ENCODE measurements at places on chromosomes 2 and 18.

GRCh38 chr2:176582990-176583481 is 313.8 kb downstream of the MTX2 start:
- peak; percentile 38 for DNase-seq

GRCh38 chr2:26942543-26943295 is 27.7 kb upstream of the MAPRE3 start:
- DNase-seq, result peak; percentile 25

DNA sequence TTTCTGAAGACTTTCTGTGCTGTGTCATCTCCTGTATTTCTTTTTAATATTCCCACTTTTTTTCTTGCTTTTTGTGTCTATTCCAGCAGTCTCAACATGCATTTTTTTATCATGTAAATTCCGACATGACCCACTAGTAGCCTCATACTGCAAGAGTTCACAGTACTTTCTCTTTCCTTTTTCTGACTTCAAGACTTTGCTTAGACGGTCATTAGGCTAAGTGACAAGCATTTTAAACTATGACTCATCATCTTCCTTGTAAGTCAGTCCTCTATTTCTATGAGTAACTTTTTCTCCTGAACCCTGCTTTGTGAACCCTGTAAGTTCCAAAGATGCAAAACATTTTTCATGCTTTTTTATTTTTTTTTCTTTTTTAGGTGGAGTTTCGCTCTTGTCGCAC is 381.2 kb downstream of the TXNL1 start:
- DNase-seq, result no peak

GRCh38 chr2:136282251-136282650 is 164.3 kb upstream of the CXCR4 start:
- DNase-seq, result no peak

DNA sequence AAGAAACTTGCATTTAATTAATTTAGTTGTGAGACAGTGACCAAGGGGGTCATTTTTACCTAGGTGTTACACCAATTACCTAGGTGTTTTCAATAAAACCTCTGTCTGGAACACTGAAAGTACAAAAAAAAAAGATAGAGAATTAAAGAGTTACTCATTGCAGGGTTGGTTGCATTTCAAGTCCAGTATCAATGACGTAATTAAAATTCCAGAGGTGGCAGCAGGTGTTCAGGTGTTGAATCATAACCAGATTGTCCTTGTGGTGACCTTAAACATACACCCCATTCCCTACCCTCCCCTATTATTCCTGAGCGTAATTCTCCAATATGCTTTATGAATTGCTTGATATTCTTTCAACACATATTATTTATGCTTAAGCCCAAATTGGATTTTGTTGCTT is 352.0 kb upstream of the SLC8A1 start:
- DNase-seq, result peak; percentile 7

- peak; percentile 90 for DNase-seq
Measured at GRCh38 chr18:10100941-10101701, 187.3 kb downstream of the VAPA start.

GRCh38 chr2:160309585-160309984 is 109.5 kb upstream of the ITGB6 start:
- DNase-seq, result no peak

DNA sequence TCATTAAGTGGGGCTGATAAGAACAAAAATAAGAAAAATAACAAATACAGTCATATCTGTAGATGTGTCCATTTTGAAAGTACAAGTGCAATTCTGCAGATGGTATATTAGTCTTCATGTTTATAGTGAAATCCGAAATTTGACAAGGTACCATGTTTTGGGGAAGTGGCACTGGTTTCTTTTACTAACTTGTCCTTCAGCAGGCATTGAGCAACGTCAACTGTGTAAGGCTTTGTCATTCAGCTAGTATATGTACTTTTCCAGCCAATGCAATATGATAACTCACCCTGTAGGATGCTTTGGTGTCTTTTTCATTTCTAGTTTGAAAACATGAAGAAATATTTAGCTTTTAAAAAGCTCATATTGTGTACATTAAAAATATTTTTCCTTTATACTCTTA is 139.9 kb downstream of the MCFD2 start:
- DNase-seq, result no peak

DNA sequence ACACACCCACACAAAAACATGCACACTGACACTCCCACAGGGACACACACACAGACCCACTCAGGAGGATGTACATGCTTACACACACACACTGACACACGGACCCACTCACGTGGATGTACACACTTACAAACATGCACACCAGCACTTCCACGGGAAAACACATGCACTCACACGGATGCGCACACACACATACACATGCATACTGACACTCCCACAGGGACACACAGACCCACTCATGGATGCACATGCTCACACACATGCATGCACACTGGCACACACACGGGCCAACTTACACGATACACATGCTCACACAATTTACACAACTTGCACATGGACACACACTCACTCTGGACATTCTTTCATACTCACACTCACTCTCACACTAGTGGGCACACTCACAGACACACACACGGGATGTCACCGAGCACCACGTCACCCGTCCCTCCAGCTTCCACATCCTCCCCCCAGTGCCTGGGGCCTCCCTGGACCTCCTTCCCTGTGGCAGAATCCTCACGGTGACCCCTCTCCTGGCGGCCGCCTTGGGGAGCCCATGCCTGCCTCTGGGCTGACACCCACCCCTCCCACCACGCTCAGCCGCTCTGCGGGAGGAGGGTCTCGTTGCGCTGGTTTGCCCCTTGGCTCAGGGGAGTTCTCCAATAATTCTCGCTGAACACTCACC is 58.5 kb downstream of the TWIST2 start:
- DNase-seq, result no peak

DNA sequence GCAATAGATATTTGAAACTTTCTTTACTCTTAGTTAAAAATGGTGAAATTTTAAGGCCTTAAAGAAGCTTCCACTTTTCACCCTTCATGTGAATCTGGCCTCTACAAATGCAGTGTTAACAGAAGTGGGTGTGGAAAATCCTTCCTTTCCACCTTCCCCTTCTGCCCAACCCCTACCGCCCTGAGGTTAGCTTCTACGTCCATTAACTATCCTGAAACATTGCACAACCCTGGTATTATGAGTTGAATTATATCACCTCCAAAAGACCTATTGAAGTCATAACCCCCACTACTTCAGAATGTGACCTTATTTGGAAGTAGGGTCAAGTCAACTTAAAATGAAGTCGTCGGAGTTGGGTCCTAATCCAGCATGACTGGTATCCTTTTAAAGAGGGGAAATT is 80.8 kb upstream of the ACSL3 start:
- no peak for DNase-seq

DNA sequence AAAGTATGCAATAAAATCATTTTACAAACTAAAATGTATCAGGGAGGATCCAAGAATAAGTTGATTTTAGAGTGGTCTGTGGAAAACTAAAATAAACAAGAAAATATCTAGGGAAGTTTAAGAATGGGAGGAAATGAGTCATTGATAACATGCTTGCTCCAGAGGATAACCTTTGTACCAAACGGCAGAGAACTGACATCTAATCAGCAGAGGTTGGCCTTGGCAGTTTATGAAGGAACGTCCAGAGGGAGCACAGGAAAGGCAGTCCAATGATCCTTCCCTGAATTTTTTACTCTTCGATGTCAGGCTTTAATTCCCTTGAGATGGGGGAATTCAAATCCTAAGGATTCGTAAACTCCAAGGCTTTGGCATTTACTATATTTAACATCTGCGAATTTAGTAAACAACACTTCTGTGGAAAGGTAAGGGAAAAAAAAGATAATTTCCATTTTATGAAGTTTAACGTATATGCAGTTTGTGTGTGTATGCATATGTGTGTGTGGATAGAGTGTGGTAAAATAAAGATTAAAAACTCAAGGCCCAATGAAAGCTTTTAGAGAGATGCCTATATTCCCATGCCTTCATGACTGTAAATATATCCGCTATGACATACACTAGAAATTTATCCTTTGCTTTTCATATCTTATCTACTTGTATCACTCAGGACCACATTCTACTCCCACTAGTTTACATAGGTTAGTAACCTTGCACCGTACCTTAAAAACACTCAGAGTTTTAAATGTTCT is 8.7 kb upstream of the INPP1 start:
- no peak for DNase-seq

DNA sequence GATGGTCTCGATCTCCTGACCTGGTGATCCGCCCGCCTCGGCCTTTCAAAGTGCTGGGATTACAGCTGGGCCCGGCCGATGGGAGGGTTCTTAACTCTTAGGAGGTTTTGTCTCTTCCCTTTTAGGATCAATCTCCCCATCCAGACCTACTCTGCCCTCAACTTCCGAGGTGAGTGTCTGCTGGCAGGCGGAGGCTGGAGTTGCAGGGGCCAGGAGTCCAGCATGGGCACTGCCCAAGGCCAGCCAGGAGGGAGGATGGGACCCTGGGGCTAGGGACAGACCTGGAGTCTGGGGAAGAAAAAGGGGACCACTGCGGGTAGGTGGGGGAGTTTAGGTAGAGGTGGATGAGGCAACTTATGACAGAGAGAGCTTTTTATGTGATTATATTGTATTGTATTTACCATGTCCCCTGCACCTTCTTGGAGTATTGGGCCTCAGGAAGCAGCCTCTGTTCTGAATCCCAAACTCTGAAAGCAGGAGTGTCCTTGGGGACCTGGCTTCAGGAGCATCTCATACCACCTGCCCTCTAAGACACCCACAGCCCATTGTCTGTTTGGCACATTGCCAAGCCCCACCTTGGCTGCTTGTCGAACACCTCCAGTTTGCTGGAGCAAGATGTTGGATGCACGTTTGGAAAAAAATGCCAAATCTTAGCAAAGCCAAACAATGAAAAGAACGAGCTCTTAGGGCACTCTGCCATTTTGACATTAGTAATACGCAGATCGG is 5.6 kb downstream of the DES start:
- DNase-seq, result peak; percentile 5

GRCh38 chr2:60320724-60321123 is 232.7 kb downstream of the BCL11A start:
- no peak for DNase-seq

- DNase-seq, result peak; percentile 80
Measured at GRCh38 chr18:4454537-4455112, 482 bp downstream of the DLGAP1 start.

DNA sequence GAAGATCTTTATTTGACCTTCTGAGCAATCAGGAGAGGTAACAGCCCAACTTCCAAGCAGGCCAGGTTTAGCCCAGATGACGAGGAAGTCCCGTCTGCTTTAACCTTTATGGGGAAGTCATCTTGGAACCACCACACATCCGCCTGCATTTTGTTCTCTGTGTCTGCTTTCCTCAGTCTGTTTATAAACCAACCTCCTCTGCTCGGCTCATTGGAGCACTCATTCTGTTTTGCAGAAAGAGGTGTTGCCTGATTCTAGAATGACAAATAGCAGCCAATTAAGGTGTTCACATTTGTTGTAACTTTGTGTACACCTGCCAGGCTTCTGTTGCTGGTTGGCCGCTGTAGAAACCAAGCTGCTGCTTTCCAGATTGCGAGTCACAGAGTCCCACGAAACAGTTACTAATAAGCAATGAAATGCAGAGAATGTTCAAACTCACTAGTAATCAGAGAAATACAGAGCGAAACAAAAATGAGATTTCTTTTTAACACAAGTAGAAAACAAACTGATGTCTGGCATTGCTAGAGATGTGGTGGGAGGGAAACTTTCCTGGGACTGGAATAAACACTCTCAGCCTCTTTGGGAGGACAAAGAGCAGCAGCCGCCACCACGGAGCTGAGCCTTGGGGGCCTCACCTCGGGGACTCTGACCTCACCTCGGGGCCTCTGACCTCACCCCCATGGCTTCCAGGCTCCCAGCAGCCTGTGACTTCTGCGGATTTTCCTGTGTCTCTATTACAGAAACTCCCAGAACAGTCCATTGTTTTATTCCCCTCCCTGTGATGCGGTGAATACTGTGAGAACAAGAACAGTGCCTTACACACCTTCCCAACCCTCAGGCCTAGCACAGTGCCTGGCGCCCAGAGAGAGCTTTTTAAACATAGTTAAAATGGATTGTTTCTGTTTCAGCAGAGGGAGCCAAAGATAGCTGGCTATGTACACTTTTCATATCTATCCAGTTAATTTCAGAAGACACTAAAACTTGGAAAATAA is 64.0 kb downstream of the MBP start:
- DNase-seq, result no peak

- peak; percentile 85 for DNase-seq
Measured at GRCh38 chr18:59021500-59021899, 118.2 kb upstream of the SEC11C start.

- DNase-seq, result peak; percentile 65
Measured at GRCh38 chr18:47545613-47546012, 294.2 kb upstream of the SKOR2 start.

- peak; percentile 35 for DNase-seq
Measured at GRCh38 chr2:74333175-74333574, 10.0 kb downstream of the SLC4A5 start.

- no peak for DNase-seq
Measured at GRCh38 chr2:228072669-228073068, 108.8 kb downstream of the SPHKAP start.

- DNase-seq, result no peak
Measured at GRCh38 chr18:22115573-22115972, 53.8 kb upstream of the GATA6 start.

DNA sequence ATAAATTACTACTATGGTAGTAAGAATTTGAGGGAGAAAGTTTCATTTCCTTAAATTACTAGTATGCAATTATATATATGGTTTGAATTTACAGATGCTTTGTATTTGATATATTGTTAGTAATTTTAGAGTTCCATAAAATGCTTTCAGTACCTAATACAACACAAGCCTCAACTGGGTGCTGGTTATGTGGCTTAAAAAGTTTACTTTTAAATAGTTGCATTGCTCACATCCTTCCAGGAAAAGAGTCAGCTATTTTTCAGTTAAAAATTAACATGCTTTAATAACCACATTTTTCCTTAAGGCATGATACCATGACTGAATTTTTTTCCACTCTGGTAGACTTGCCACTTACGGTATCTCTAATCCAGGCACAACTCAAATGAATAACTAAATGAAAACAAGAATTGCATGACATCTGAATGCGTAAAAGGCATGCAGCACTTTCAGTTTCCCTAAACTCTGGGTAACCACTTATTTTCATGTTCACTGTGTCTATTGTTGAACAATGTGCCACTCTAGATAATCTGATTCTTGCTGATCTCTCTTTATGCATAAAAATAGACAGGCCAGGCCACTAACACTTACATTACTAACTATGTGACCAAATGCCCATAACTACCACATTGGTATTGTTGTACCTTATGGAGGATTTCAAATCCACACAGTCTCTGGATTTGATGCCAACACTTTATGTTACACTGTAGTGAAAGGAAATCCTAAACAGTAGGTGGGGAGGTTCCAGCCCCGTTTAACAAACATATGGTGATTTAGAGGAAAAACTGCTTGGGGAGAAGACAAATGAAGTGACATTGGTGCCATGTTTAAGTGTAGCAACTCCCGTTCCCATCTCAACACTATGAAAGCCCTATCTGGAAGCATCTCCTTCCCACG is 35.5 kb upstream of the SLC35F5 start:
- DNase-seq, result no peak

DNA sequence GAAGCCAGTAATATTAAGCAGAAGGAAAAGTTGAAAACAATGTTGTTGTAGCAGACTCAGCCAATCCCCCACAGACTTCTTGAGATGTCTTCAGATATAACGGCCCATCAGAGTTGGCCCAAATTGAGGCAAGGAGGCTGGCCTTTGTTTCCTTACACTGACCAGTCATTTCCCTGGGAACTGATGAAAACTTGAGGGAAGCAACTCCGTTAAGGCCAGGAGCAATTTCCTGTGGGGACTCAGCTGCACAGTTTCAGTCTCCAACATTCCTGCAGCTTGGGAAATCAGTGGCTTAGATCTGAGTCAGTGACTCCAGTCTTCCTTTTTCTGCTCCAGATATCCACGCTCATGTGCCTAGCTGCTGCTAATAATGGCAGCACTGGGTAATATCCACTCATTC is 75.7 kb downstream of the FTCDNL1 start:
- no peak for DNase-seq

- no peak for DNase-seq
Measured at GRCh38 chr2:120250640-120251039, 2.0 kb upstream of the RALB start.
